ENCODE measurements at places on chromosomes 1 and 21.

DNA sequence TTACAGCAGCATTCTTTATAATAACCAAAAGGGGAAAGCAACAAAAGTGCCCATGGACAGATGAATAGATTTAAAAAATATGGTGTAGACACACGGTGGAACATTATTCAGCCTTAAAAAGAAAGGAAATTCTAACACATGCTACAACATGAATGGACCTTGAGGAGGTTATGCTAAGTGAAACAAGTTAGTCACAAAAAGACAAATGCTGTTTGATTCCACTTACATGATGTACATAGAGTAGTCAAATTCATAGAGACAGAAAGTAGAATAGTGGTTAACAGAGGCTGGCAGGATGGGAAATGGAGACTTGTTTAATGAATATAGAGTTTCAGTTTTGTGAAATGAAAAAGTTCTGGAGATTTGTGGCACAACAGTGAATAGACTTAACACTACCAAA is 151.4 kb downstream of the CYYR1 start:
- no peak for DNase-seq

DNA sequence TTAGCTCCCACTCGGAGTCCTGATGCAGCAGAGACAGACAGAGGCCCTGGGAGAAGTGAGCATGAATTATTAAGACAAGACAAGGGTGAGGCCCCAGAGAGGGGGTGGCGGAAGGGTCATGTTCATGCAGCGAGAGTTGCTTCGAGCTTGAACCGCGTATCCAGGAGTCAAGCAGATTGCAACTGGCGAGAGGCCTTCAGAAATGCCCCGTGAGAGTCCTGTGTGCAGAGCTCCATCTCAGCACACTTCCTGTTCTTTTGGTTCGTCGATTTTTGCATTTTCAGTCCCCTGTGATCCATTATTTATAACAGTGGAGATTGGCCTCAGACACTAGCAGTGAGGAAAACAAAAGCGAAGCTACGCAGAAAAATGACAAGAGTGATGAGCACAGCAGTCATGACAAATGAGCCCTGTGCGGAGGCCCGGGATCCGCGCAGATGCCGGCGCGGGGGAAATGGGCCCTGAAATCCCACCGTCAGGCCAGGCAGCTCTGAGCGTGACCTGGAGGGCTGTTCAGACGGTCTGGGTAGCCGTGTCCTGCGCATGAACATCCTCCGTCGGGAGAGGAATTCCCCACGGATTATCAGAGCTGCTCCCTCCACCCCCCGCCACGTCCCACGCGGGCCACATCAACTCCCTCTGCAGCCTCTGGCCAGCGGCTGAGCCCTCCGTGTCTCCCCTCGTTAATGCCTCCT is 15.0 kb downstream of the PDE9A start:
- no peak for DNase-seq

DNA sequence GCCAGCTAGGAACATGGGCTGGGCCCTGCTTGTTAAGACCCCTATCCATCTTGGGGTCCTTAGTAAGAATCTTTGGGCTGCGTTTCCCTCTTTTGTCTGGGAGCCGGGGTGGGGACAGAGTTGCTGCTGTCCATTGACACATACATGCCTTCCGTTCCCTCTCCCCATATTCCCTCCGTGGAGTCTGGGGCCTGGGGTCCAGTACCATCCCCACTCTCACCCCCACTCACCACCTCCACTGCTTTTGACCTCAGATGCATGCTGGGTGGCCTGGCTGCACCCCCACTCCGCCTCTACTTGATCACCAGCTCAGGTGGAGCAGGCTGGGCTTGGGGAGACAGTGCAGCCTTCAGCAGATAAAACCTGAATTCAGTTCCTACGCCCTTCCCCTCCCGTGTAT is 3.3 kb downstream of the RD3 start:
- no peak for DNase-seq

GRCh38 chr1:23481026-23481597 is 2.9 kb downstream of the ASAP3 start:
- DNase-seq, result no peak

DNA sequence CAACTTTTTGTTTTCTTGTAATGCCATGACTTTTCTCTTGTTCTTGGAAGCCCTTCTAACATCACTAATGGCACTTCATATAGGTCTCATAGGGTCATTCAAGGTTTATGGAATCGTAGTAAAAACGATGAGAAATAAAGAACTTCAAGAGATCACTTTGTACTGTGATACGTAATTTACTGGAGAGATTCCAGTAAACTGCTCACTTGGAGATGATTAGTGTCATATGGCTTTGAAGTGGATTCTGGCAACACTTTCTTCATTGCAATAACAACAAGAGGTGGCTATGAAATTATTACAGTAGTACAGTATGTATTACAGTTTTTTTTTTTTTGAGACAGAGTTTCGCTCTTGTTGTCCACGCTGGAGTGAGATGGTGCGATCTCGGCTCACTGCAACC is 103.4 kb downstream of the RUSC1 start:
- no peak for DNase-seq

- no peak for DNase-seq
These were observed 7.1 kb upstream of the SORT1 start for GRCh38 chr1:109404838-109405237.

DNA sequence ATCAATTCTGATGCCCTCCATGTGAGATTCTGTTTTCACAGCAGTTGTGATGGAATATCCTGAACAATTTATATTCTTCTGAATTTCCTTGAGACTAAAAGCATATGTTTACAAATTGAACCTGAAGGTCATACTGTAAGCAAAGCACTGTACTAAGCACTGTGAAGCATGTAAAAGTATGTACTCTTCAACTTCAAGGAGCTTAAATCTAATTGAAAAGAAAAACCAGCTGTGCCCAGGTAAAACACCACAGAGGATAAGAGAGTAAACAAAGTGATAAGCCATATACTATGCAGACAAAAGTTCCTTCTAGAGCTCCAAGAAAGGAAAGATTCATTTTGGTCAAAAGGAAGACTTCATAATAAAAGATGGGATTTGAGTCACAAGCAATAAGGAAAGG is 71.9 kb downstream of the TTLL7 start:
- DNase-seq, result no peak

- DNase-seq, result no peak
These were observed 25.3 kb upstream of the ATP5PO start for GRCh38 chr21:33940881-33941245.

DNA sequence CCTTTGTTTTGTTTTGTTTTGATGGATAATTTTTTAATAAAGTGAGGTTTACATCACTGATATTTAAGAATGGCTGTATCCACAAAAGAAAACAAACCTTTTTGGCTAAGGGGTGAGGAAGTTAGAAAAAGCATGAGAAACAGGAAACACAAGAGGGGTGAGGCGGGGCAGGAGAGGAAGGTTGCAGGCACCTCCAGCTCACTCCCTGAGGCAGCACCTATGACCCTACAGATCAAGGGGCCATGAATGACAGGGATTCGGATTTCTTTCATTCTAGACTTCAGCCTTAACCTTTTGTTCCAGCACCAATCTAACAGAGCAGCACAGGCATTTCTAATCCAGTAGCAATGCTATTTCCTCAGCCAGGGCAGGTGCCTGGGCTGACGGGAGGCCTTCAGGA is 4.4 kb downstream of the CLCA4 start:
- DNase-seq, result no peak

DNA sequence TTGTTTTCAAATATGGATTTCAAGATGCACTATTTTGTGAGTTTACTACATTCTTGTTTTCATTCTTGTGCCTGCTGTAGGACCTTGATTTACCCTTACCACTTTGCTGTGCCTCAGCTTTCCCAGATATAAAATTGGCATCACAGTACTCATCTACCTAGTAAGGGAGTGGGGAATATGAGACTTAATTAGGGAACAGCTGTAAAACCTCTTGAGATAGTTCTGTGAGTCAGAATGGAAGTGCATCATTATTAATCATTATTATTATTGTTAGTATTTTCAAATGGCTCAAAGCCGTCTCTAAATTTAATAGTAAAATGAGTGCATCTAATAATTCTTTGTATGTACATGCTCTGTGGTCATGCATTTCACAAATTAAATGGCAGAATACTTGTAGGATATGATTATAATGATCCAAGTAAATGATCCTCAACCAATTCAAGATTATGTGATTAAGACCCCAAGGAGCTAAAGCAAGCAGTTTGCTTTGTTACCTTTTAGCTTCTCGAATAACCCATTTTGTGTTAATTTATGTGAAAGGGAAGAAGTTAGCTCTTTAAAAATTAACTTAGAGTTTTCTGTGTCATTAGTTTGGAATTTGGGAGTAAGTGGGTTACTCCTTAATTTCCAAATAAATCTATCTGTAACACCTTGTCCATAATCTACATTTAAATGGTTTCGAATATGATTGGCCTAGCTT is 155.4 kb downstream of the NFIA start:
- DNase-seq, result no peak
